CD4-positive, CD25-positive, alpha-beta regulatory T cell (primary cell): ENCODE measurements at places on chromosomes 3 and 15.

GRCh38 chr3:64059484-64060175 lies 36.3 kb upstream of the PSMD6 start:
- no peak for DNase-seq

- no peak for DNase-seq
These were observed 142.9 kb upstream of the ADAMTS9 start for GRCh38 chr3:64830681-64831080.

- no peak for DNase-seq
These were observed 82.7 kb downstream of the TMEM39A start for GRCh38 chr3:119380697-119381096.

- DNase-seq = no peak
These were observed 195.9 kb upstream of the LRRN1 start for GRCh38 chr3:3603351-3603750.

DNA sequence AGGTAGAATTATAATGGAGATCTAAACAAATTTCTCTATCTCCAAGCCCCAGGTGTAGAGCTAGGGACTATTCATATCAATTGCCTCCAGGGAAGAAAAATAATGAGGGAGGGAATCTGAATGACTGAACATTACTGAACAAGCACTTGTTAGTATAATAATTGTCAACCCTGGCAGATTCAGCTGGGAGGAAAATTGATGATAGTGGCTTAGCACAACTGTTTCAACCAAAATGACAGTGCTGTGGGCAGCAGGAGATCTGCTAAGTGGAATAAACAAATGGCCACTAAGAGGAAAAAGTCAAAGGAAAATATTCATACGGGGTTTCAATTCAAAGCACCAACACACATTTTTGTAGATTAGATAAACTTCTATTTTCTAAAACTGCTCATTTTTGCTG lies 294.9 kb upstream of the ZNF385D start:
- DNase-seq = no peak

DNA sequence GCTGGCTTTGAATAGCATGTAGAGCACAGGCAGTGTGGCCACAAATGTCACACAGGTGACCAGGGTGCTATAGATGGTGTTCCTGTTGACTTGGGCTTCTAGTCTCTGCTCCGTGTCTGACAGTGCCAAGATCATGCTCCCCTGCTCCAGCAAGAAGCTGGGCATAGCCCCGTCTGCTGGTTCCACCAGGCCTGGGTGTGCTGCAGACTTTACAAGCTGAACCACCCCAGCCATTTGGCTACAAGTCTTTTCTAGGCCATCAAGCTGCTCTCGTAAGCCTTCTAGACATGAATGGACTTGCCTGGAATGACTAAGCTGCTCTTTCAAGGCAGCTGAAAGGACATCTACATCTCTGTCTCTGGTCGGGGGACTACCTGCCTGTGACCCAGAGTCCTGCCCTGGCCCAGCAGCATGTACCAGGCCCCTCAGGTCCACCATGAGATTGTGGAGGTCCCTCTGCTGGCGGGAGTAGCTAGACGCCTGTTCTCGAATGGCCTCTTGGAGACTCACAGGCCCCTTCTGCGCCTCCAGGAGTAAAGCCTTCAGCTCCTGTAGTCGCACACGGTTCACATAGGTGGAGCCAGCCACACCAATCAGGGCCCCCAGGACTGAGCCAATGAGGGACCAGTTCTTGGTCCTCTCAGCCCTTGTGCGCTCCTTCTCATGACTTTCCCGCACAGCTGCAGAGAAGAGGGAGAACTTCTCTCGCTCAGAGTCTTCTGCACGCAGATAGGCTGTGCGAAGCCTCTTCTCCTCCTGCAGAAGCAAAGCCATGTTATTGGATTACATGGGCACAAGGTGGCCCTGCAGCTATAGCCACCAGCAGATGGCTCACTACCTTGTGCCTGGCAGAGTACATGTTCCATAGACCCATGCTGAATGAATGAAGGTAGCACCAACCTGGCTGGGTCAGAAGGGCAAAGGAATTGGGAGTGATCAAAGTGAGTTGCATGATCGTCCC lies 2.8 kb upstream of the PLXNB1 start:
- no peak for DNase-seq

GRCh38 chr3:160618363-160618762 lies 53.0 kb upstream of the KPNA4 start:
- DNase-seq = no peak

DNA sequence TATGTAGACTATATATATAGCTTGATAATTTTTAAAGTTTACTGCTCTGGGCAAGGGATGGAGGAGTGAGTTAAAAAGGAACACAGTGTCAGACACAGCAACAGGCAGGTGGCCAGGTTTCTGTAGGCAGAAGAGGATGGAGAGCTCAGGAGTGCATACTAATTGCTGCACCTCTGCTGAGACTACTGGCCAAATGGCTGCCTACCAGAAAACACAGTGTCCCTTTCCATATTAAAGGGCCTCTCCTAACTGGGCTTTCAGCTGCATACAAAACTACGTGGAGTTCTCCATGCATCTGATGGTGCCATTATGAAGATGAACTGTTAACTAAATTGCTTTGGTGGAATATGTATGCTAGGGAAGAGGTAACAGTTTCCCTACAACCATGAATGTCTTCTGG lies 1.8 kb downstream of the ATP13A4 start:
- DNase-seq = no peak
